ENCODE measurements at places on chromosomes 13 and 19.
A peak's percentile ranks its signal among the peaks of the same experiment; 100 is the strongest.

DNA sequence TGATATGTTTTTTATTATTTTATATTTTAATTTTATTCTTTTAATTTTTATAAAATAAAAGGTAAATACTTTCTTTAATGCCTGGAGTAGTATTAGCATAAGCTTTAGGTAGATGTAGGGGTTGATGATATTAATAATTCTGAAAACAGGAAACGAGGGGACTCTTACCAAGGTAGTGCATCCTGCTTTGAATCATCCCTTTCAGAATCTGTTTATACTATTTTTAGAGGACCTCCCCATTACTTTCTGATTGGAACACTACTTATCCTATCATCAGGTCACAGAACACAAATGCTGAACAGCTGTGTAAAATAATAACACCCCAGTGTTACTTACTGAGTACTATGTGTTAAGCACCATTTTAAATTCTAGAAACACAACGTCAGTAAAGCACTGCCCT lies 27.3 kb downstream of the COG6 start:
- DNase-seq = no peak

DNA sequence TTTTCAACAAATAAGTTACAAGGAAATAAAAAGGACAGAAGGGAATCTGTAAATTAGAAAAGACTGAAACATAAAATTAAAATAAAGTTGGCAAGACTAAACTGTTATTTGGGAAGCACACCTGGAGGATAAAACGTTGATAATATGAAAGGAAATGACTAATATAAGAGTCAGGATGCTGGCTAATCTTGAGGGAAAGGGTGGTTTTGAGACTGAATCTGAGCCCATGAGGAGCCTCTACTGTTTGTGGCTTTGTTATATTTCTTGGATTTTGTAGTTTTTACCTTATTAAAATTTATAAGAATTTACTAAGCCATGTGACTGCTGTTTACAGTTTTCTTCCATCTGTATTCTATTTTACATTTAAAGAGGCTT lies 718.0 kb upstream of the SPRY2 start:
- DNase-seq = no peak

DNA sequence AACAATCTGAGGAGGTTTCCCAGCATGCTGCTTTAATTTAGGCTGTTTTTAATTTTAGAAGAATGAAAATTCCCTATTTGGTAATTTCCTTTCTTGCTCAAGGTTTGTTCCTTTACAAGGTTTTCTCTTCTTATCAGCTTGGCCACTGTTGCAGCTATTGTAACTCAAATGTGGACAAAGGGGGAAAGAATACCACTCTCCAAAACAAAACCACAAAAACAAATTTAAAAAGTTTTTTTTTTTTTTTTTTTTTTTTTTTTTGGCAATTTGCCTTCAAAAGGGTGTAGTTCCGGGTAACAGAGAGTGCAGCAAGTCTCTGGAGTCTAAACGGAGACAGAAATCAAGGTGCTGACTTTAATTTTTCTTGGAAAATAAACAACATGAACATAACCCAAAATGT lies 306.4 kb upstream of the ARGLU1 start:
- DNase-seq = no peak

- DNase-seq = no peak
These were observed 5.6 kb downstream of the HMG20B start for GRCh38 chr19:3578390-3578789.

- no peak for DNase-seq
These were observed 16.8 kb downstream of the ZNF586 start for GRCh38 chr19:57786286-57786685.

DNA sequence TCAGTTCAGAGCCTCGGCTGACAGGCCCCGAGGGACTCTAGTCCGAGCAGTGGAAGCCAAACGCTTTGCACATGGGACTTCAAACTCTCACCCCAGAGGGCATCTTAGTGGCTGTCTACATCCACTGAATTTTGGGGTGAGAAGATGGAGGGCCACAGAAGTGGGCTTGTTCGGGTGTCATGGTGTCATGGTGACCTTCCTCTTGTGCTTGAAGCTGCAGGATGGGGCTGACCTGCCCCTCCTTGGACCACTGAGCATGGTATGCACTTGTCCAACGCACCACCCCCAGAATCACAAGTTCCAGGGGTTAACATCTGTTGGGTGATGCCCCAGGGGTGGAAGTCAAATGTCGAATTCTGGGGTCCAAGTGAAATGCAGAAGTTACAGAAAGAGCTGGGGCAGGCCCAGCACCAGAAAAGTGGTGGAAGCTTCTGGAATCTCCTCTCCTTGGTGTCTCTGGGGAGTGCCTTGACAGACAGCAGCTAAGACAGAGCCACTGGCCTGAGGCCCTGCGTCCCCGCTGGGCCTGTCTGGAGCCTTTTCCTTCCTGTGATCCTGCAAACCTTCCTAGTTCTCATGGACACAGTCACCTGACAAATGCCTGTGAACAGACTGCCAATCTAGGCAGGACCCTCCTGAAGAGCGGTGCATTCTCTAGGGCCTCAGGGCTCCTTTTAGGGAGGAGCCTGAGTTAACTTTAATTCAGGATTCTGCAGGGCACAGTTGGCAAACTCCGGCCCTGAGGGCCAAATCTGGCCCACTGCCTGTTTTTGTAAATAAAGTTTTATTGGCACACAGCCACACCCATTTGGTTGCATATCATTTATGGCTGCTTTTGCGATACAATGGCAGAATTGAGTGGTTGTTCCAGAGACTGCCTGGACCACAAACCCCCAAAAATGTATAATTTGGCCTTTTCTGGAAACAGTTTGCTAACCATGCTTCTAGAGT lies 65.1 kb upstream of the RANBP3 start:
- DNase-seq = no peak

- DNase-seq = no peak
These were observed 16.3 kb upstream of the PARP4 start for GRCh38 chr13:24528816-24529398.

- DNase-seq = no peak
These were observed 12.0 kb downstream of the DLEU7 start for GRCh38 chr13:50831512-50831911.

- peak; percentile 6 for DNase-seq
These were observed 64.9 kb downstream of the EDNRB start for GRCh38 chr13:77853703-77854102.

- no peak for DNase-seq
These were observed 64.7 kb upstream of the STARD13 start for GRCh38 chr13:33349986-33350826.

DNA sequence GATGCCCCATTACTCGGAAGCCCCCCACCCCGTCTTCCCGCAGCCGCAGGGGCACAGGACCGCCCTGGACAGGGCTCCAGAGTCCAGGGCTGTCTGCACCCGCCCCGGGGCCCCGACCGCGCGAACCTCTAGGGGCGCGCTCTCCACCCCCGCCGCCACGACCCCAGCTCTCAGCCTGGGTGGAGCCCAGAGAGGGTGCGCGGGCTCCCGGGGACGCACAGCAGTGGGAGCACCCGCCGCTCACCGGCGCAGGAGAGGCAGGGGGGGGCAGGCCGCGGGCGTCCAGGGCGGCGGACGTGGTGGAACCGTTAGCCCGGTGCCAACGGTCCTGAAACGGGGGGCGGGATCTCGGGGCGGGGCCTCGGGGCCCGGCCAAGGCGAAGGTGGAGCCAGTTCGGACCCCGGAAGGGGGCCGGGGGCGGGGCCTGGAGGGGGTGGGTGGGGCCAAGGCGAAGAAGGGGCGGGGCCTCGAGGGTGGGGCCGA lies at the start of gene ATP8B3:
Gene ATP8B3 (minus strand): TSS at position 335 of the 484 bp plus-strand sequence. CDS start 540 bp downstream, outside the sequence.
- DNase-seq = no peak

- DNase-seq = no peak
These were observed 40.7 kb upstream of the NDUFS7 start for GRCh38 chr19:1343041-1343440.

GRCh38 chr19:33756177-33756576 lies 40.5 kb upstream of the KCTD15 start:
- DNase-seq = no peak

GRCh38 chr13:40470660-40471059 lies 195.8 kb downstream of the FOXO1 start:
- no peak for DNase-seq

GRCh38 chr19:23785982-23786381 lies 27.3 kb upstream of the ZNF681 start:
- no peak for DNase-seq

DNA sequence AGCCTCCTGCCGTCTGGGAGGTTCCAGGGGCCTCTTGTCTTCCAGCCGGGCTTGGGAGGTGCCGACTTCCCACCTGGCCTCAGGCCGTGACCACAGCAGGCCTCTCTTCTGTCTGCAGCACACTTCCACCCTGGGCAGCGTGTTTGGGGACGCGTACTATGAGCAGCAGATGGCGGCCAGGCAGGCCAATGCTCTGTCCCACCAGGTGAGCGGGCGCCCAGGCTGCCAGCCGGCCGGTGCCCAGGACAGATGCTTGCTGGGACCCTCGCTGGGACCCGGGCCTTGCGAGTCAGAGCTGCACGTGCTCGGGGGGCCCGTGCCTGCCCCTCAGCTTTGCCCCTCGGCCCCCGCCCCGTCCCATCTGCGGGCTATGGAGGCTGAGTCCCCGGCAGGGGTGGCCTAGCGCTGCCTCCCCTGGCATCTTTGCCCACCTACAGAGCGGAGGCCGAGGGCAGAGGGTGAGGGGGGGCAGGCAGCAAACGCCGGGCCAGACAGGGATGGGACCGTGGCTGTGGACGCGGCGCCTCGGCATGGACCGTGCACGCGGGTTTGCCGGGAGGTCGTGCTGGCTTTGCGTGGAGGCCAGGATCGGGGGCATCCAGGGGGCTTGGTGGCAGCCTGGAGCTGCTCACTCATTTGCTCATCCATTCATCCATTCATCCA lies 16.2 kb downstream of the COMP start:
- no peak for DNase-seq

- DNase-seq = no peak
These were observed 2.6 kb downstream of the TNFRSF19 start for GRCh38 chr13:23572836-23573235.

DNA sequence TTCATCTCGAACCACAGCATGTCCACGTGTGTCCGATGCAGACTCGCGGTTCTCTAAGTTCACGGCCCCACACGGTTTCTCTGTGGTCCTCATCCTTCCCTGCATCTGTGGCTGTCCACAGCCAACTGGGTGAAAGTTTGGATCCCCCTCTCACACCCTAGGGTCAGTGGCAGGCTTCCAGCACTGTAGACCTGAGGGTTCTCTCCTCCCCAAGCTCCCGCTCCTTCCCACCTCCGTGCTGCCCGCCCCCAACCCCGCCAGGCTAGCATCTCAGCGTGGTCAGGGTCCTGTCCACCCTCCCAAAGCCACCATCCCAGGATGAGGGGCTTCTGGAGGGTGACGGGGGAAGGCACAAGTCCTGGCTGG lies 3.0 kb downstream of the ANGPTL4 start:
- no peak for DNase-seq

DNA sequence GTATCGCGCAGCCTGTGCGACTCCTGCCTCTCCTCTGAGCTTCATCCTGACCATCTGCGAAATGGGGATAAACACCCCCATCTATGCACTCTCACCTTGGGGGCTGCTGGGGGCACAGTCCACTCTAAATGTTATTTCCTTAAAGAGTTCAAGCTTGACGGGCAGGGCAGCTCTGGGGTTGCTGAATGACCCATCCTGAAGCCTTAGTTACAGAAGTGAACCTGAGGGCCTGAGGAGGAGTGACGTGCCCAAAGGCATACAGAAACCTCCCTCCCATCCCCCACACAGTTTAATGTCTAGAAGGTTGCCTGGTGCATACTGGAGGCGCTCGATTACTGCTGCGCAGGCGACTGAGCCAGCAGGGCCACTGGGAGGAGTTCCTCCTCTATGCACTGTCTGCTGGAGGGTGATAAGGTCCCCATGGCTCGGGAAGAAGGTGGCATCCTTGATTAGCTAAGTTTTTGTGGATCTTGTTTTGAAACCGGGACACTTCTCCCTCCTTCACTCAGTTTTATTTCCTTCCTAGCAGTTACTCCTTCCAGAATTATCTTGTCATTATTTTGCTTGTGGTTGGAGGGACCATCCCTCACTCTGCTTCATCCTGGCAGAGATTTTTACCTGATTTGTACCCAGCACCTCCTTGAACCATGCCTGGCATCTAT lies 572 bp upstream of the FKBP8 start:
- DNase-seq = peak; percentile 57

- DNase-seq = no peak
These were observed 3.0 kb downstream of the RPL13A start for GRCh38 chr19:49490287-49491029.

DNA sequence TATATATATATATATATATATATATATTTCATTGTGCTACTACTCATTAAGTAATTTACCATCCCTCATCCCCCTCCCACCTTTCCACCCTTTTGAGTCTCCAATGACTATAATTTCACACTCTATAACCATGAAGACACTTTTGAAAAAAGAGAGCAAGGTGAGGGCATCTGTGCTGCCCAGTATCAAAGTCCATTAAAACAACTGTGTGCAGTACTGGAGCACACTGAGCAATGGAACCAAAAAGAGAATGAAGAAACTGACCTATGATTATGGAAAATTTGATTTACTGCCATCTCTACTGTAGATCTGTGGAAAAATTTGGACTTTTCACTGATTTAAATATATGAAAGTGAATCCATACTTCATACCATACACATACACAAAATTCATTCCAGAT lies 217.9 kb downstream of the COL4A1 start:
- DNase-seq = no peak

- no peak for DNase-seq
These were observed 282.9 kb downstream of the SLITRK5 start for GRCh38 chr13:87954091-87954490.

DNA sequence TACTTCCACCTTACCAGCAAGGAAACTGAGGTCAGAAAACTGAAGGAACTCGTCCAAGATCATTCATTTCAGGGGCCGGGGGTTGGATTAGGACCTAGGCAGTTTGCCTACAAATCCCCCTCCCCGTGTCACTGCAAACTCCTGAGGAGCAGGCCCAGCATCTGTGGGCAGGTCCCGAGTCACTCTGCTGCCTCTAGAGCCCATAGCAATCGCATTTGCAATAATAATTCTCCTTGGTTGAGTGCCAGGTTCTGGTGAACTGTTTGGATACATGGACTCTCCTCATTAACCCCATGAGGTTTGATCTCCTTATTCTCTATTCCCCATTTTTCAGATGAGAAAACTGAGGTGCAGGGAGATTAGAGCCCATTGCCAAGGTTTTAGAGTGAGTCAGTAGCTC lies 903 bp downstream of the PIN1 start:
- no peak for DNase-seq

DNA sequence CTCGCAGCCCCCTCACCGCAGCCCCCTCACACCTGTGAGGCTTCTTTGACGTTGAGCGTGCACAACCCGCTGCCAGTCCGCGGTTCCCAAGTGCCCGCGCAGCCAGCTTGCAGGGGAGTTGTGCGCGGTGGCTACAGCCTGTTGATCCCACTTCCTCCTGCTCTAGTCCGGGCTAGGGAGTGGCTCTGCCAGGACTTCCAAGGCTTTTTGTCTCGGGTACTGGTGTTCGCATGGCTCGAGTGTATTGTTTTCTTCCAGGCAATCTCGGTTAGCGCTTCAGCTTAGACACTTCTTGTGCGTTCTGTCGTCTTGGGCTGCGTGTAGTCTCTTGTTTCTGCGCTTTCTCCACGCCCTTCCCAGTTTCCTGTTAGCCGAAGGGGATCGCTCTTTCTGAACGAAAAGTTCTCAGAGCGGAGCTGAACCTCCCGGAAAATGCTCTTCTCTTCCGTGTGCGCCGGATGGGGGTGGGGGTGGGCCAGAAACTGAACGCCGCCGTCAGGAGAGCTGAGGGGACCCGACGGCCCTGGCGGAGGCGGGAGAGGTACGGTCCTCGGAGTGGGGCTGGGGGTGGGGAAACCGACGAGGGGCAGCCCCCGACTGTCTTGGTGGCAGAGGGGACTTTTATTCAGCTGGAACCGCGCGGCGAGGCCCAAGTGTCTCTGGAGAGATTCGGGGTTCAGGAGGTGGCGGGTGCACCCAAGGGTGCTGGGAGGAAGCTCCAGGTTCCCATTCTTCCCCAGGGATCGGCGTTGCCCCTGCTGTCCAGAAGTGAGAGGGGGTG lies 697 bp upstream of the DGKH start:
- DNase-seq = peak; percentile 28
